ENCODE measurements at places on chromosomes 3 and 15.
A peak's percentile ranks its signal among the peaks of the same experiment; 100 is the strongest.

DNA sequence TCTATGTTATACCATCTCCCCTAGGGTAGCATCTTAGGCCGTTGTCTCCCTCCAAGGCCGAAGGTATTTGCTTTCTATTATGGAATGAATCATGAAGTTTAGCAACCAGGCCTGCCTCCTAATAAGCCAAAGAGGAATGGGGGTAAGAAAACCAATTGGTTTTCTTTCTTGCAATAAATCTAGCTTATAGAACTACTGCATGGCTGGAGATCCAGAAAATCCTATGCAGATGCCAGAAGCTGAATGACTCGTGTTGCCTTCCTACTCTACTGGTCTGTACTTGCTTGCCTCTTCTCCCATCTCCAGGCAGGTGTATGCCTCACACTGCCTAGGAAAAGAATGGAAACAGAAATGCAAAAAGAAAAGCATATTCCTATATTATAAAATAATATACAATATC is 31.1 kb upstream of the IL16 start:
- no peak for DNase-seq

- DNase-seq, result no peak
These were observed 215.8 kb downstream of the RYR3 start for GRCh38 chr15:33526532-33526931.

DNA sequence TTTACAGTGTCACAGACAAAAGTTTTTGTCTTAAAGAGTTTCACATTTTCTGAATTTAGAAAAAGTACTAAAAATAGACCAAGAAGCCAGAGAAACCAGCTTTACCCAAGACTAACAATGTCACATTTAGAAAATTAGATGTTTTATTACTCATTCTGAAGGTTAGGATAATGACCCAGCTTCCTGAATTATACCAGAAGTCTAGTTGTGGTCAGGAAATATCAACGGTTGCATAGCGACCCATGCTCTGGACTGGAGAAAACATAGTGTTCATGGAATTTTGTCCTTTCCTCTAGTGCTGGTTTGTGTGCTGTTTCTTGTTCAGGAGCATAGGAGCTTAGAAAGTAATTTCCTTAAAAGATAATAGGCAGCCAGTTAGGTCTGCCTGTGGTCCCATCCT is 59.0 kb downstream of the DPPA2 start:
- no peak for DNase-seq

DNA sequence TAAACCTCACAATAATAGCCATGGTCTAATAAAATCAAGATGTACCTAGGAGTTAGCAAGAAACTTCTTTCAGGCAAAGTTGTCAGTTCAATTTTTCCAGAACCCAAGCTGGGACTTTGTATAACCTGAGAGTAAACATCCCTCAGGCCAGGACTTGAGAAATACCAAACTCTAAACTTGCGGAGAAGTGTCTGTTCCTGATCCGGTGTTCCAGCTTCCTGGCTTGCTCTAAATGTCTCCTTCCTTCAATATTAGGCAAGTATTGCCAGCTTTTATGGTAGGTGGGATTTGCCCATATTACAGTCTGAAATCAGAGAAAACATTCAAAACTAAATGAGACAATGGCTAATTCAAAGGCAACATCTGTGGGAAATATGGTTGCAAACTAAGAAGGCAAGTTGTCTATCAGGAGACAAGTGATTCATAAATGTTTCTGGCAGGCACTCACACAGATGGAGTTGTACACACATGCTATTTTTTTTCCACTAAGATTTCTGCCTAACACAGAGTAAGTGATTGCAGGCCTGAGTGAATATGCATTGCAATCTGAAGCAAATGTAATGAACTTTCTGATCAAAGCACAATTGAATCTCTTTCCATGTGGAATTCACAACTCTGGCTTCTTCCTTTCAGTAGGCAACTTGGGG is 88.3 kb upstream of the COL8A1 start:
- DNase-seq, result no peak

GRCh38 chr3:18672561-18672960 is 247.4 kb upstream of the SATB1 start:
- DNase-seq, result no peak

GRCh38 chr15:49042165-49042564 is 4.1 kb downstream of the SECISBP2L start:
- no peak for DNase-seq

GRCh38 chr15:39414201-39414600 is 166.7 kb upstream of the THBS1 start:
- DNase-seq, result no peak

DNA sequence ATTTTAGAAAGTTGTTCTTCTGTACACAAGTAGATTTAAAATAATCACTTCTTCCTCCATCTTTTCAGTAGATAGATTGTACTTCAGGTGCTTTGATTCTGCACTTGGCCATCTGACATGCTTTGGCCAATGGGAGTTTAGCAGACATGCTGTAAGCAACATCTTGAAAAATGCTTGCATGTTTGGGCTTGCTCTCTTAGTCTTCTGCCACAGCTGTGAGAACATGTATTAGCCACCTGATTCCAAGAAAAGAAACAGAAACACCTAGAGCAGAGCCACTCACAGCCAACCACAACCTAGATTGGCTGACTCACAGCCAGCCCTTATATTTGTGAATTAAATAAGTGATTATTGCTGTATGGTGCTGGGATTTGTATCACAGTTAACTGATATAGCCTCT is 70.2 kb upstream of the GADL1 start:
- DNase-seq, result no peak

DNA sequence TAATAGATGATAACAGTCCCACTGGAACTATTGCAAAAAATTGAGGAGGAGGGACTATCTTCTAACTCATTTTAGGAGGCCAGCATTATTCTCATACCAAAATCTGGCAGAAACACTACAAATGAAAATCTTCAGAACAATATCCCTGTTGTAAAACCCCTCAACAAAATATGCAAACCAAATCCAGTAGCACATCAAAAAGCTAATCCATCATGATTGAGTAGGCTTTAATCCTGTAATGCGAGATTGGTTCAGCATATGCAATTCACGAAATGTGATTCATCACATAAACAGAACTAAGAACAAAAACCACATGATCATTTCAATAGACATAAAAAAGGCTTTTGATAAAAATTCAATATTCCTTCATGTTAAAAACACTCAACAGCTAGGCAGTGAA is 23.9 kb upstream of the PLSCR2 start:
- no peak for DNase-seq

- DNase-seq, result no peak
These were observed 62.2 kb downstream of the DNAJB8 start for GRCh38 chr3:128404276-128405068.

GRCh38 chr3:144583871-144584270 is 612.2 kb downstream of the DIPK2A start:
- DNase-seq, result no peak

DNA sequence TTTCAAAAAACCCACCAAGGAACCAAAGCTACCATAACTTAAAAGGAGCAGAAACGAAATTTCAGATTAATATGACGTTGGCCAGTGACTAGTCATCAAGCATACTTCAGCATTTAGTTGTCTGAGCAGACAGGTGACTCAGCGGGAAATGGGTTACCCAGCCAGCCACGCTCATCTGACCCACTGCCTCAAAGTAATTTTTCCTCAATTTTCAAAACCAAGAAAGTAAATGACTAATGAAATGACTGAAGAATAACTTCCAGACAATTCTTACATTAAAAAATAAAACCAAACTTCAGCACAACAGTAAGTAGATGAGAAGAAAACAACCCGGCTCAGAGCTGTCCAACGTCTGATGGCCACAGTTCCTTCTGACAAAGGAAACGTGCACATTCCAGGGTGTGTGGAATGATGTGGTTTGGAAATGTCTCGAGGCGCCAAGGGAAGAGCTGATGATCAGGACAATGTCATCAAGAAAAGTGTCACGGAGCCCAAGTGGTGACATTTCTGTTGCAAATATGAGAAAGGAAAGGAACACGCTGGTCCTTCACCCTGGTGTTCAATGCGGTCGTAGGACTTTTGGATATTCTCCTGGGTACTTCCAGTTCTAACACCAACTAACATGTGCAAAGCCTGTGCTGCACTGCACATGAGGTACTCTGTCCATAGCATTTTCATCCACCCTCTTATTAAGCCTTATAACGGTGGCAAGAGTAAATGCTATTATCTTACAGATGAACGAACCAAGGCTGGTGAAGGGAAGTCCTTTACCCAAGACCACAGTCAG is 79.1 kb downstream of the FOXP1 start:
- peak; percentile 23 for DNase-seq

DNA sequence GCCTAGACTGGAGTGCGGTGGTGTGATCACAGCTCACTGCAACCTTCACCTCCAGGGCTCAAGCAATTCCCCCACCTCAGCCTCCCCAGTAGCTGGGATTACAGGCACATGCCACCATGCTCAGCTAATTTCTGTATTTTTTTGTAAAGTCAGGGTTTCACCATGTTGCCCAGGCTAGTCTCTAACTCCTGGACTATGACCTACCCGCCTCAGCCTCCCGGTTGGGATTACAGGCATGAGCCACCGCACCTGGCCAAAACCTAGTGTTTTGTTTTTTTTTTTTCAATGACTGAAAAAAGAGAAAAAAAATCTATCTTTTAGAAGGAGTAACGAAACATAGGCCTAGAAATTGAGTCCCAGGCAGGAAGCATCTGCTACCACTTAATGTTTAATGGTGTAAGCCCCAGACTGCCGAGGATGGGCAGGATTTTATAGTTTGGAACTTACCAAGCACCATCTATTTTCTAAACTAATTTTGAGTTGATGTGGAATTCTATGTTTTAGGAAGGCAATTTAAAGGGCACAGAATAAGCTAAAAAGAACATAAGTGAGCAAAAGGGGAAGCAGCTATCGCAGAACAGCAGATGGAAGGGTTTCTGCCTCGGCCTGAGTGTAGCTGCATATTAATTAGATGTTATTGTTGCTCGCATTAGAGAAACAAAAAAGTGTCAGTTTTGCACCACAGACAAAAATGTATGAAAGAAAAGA is 24.2 kb upstream of the CA12 start:
- no peak for DNase-seq

DNA sequence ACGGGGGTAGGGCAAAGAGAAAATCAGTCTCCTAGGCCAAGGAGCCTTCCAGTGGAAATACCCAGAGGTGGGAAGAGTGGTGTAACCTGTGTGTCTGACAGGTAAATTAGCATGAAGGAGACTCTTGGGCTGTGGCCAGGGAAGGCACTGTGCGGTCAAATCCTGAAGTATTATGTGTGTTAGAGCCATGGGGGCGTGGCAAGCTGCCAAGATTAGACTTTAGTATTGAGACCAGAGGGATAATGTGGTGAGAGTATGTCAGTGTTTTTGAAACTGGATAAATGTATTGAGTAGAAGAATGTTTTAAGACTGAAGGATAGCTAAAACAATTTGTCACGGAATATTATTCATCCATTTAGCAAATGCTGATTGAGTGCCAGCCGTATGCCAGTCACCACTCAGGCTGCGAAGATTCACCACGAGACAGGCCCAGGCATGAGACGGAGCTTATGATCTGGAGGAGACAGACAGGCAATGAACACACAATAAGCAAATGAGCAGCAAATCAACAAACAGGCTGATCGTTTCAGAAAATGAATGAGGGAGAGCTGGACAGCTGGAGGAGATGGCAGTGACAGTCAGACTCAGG is 445.9 kb downstream of the MCTP2 start:
- DNase-seq, result no peak

DNA sequence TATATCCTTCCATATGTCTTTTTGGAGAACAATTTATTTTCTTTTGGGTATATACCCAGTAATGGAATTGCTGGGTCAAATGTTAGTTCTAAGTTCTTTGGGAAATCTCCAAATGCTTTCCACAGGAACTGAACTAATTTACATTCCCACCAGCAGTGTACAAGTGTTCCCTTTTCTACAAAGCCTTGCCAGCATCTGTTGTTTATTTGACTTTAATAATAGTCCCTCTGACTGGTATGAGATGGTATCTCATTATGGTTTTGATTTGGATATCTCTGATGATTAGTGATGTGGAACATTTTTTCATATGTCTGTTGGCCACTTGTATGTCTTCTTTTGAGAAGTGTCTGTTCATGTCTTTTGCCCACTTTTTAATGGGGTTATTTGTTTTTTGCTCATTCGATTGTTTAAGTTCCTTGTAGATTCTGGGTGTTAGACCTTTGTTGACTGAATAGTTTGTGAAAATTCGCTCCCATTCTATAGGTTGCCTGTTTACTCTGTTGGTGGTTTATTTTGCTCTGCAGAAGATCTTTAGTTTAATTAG is 48.4 kb downstream of the TMEM45A start:
- no peak for DNase-seq

DNA sequence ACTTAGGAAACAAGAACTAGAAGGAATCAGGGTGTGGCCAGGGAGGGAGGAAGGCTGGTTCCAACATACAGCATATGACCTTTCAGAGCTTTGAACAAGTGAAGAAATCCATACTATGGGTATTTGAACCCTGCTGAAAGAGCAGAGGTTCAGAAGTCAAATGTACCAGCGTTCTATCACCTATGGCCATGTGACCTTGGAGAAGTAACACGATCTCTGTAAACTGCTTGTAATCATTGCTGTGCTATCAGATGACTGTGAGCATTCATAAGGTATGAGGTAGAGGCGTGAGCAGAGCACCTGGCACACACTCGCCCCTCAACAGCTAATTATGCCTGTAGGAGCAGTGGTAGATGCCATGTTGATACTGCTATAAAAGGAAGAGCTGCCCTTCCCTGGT is 55.2 kb downstream of the KLHL6 start:
- DNase-seq, result no peak

DNA sequence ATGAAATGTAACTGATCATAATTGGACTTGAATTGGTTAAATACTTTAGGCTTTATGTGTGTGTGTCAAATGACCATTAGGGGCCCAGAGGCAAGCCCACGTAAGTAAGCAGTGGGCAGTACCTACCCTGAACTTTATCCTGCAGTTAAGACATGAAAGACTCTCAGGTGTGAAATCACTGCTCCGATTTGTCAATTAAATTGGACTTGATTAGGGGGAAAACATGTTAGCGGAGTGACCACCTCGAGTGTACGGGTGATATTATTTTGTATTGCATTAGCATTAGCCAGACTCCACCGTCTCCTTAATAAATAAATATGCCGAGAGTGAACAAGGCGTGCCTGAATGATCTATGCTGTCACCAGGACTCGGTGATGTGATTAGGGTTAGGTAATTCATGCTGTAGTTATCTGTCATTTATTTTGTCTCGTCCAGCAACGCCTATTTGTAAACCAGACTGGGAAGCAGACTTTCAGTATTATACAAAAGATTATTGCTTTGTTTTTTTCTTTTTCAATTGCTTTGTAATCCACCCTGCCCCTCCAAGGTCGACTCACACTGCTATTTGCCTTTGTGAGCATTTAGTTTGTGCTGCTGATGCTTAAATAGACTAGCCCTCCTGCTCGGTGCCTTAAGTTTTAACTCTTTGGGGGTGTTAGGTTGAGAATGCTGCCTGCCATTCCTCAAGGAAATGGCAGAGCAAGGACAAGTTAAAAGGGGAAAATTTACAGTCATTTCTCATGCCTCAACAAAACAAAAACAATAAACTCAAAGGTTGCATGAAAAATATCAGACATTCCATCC is 1.8 kb downstream of the RBMS3 start:
- DNase-seq, result no peak

All from activated CD4-positive, alpha-beta T cell treated with anti-CD3 and anti-CD28 coated beads, Interleukin-2, amount 50 U/mL, for 1 hour (primary cell).